ENCODE measurements at places on chromosomes 5 and 9. TPM values are rescaled to one million over a fixed set of nuclear protein-coding genes. Genes with fewer than 3 reads are reported as not detected.

DNA sequence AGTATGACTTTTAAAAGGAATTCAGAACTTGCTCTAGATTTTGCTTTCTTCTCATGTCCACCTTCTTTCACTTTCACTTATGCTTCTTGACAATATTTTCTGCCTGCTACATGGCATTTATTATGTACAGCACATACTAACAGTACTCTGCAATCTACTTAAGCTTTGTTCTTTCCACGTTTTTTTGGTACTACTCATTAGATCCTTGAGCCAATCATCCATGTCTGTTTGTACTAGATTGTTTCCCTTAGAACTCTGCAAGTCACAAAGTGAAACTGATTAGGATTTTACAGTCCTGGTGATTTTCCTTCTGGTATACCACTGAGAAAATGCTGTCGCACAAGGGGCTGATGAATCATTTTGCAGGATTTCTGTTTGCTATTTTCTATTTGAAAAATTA lies 78.3 kb downstream of the PARP8 start:
- no peak overlapping the region for H3K4me3 ChIP-seq
- peak overlapping the region; percentile 2 for H3K27ac ChIP-seq
- H3K27me3 ChIP-seq, result no peaks in the 10 kb centered on the region
- H3K36me3 ChIP-seq, result no peaks in the 10 kb centered on the region
- peak; percentile 64 for DNase-seq

Gene CMYA5
- 0.61 TPM for polyA plus RNA-seq

Gene CCDC152
- 42.6 TPM for polyA plus RNA-seq

DNA sequence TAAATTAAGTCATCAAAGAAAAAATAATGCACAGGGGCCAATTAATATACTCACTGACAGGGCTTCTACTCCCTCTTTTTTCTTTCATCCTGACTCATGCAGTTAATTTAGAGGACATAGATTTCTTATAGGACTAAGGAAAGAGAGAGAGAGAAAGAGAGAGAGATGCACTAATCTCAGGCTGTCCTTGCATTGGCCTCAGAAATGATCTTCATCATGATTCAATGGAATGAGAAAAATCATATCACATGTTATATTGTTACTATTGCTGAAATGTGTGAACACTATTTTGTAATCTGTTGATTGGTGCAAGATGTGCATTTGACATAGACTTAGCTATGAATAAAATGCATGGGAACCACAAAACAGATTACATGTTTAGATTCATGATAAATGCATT lies 608.3 kb upstream of the NUDT12 start:
- H3K27ac ChIP-seq, result no peak overlapping the region
- no peaks in the 10 kb centered on the region for H3K4me1 ChIP-seq
- no peaks in the 10 kb centered on the region for H3K36me3 ChIP-seq

- H3K36me3 ChIP-seq, result no peaks in the 10 kb centered on the region
- DNase-seq, result no peak
- H3K4me1 ChIP-seq, result no peaks in the 10 kb centered on the region
- H3K27ac ChIP-seq, result no peak overlapping the region
These were observed 1043.5 kb downstream of the CDH12 start for GRCh38 chr5:21809611-21810010.

GRCh38 chr5:98772415-98773213 lies 849 bp upstream of the RGMB start:
- DNase-seq, result peak; percentile 34
- H3K4me3 ChIP-seq, result peak overlapping the region; percentile 99
- no peaks in the 10 kb centered on the region for H3K27me3 ChIP-seq
- no peaks in the 10 kb centered on the region for H3K36me3 ChIP-seq
- H3K27ac ChIP-seq, result peak overlapping the region; percentile 54

- H3K36me3 ChIP-seq, result no peaks in the 10 kb centered on the region
- peak; percentile 31 for DNase-seq
- no peak overlapping the region for H3K27ac ChIP-seq
- H3K4me3 ChIP-seq, result no peak overlapping the region
These were observed 9.0 kb downstream of the VAV2 start for GRCh38 chr9:133982971-133983720.

GRCh38 chr5:38678076-38678475 lies 121.6 kb upstream of the LIFR start:
- H3K27me3 ChIP-seq, result no peaks in the 10 kb centered on the region
- no peak for DNase-seq
- H3K4me3 ChIP-seq, result no peak overlapping the region

- DNase-seq, result no peak
- no peaks in the 10 kb centered on the region for H3K36me3 ChIP-seq
- no peaks in the 10 kb centered on the region for H3K4me1 ChIP-seq
- no peak overlapping the region for H3K27ac ChIP-seq
- no peaks in the 10 kb centered on the region for H3K27me3 ChIP-seq
These were observed 76.3 kb upstream of the TNFSF8 start for GRCh38 chr9:115006660-115007059.

Gene CDC20B
- not detected for polyA plus RNA-seq

- H3K4me3 ChIP-seq, result peak overlapping the region; percentile 90
- DNase-seq, result peak; percentile 85
- H3K4me1 ChIP-seq, result peaks cover 2% of the 10 kb centered on the region
These were observed 704 bp downstream of the SUSD1 start for GRCh38 chr9:112174222-112174964.

DNA sequence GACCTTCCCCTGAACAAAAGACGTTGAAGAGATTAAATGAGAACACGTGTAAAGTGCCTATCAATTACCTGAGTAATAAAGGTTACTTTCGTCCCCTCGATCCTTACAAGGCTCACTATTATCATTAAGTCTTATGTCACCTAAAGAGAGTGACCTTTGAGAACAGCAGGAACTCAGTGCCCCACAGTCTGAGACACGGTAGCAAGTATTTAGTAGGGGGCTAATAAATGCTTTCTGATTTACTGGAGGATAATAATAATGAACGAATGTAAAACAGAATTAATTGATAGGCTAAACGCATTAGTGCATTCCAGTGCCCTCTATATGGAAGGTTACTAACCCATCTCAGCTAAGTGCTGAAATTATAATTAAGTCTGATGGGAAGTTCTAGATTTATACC lies 199.9 kb downstream of the FBXL17 start:
- no peak overlapping the region for H3K27ac ChIP-seq
- H3K4me3 ChIP-seq, result no peak overlapping the region
- H3K36me3 ChIP-seq, result peaks cover 2% of the 10 kb centered on the region
- no peaks in the 10 kb centered on the region for H3K4me1 ChIP-seq

Gene FAM151B
- 1.4 TPM for polyA plus RNA-seq

Gene SLC23A1
- polyA plus RNA-seq, result 7.1 TPM

Gene IL13
- polyA plus RNA-seq, result not detected

DNA sequence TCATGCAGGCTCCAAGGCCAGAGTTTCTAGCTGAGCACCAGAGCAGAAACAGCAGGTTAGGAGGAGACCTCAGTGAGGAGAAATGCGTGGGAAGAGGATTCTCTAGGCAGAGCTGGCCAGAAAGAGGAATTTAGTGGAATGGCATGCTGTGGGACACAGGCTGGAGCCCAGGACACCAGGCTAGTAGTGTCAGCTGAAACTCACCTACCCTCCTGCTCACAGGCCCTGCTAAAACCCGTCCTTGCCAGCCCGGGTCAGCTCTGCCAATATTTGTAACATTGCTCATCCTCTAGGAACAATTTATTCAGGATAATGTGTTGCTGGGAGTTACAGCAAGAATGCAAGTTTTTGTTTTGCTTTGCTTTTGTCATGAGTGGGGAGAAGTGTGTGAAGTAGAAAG lies 40.2 kb upstream of the AGXT2 start:
- DNase-seq, result no peak
- H3K27me3 ChIP-seq, result no peaks in the 10 kb centered on the region
- H3K4me1 ChIP-seq, result peaks cover under 1% of the 10 kb centered on the region
- H3K4me3 ChIP-seq, result no peak overlapping the region
- no peak overlapping the region for H3K27ac ChIP-seq

DNA sequence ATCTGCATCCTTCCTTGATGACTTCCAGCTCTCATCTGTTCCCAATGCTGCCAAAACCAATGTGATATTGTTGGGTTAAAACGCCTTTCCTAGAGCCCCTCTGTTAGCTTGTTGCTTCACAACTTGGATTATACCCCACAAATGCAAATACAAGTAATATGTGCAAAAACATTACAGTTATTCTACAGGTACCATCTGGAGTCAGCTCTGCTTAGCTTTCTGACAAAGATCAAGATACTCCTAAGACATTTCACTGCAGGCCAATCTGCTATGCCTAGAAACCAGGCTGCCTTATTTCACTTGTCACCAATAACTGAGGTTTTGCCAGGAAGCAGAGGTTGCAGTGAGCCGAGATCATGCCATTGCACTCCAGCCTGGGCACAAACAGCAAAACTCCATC lies 36.9 kb upstream of the ACO1 start:
- no peak overlapping the region for H3K27ac ChIP-seq
- H3K36me3 ChIP-seq, result no peaks in the 10 kb centered on the region
- no peak overlapping the region for H3K4me3 ChIP-seq

- H3K4me1 ChIP-seq, result no peaks in the 10 kb centered on the region
- no peaks in the 10 kb centered on the region for H3K36me3 ChIP-seq
- H3K27me3 ChIP-seq, result no peaks in the 10 kb centered on the region
- H3K4me3 ChIP-seq, result no peak overlapping the region
- DNase-seq, result no peak
These were observed 14.5 kb downstream of the TLR4 start for GRCh38 chr9:117718701-117719100.

GRCh38 chr5:10985721-10986110 lies 224.7 kb upstream of the DAP start:
- H3K27ac ChIP-seq, result no peak overlapping the region
- no peak overlapping the region for H3K4me3 ChIP-seq
- no peaks in the 10 kb centered on the region for H3K36me3 ChIP-seq
- no peaks in the 10 kb centered on the region for H3K27me3 ChIP-seq

Gene GRXCR2
- not detected for polyA plus RNA-seq

- no peak overlapping the region for H3K4me3 ChIP-seq
- DNase-seq, result no peak
- H3K27me3 ChIP-seq, result no peaks in the 10 kb centered on the region
- H3K27ac ChIP-seq, result no peak overlapping the region
These were observed 269.6 kb downstream of the PSAT1 start for GRCh38 chr9:78566521-78566920.

DNA sequence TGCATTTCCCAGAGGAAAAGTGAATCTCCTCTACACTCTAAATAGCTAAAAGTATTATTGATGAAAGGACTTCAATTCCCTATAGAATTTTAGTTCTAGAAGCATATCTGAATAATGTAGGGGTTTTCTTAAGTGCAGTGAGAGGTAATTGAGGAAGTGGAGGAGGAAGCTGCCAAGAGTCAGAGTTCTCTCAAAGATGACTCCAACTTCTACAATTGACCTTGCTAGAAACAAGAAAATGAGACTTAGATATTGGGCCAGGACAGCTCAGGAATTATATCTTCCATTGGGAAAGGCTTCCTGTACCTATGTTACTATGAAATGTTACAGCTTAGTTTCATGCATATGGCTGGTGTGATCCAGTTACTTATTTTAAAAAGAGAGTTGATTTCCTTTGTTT lies 10.4 kb upstream of the F2R start:
- H3K27ac ChIP-seq, result no peak overlapping the region
- H3K36me3 ChIP-seq, result peaks cover 8% of the 10 kb centered on the region
- no peaks in the 10 kb centered on the region for H3K27me3 ChIP-seq
- H3K4me3 ChIP-seq, result no peak overlapping the region

GRCh38 chr5:38414348-38414747 lies 142.1 kb downstream of the LIFR start:
- H3K36me3 ChIP-seq, result no peaks in the 10 kb centered on the region
- no peaks in the 10 kb centered on the region for H3K4me1 ChIP-seq
- H3K4me3 ChIP-seq, result no peak overlapping the region
- no peak for DNase-seq
- no peaks in the 10 kb centered on the region for H3K27me3 ChIP-seq

- no peak overlapping the region for H3K27ac ChIP-seq
- no peak overlapping the region for H3K4me3 ChIP-seq
- DNase-seq, result peak; percentile 13
- H3K27me3 ChIP-seq, result no peaks in the 10 kb centered on the region
- H3K4me1 ChIP-seq, result no peaks in the 10 kb centered on the region
These were observed 141.1 kb upstream of the RANBP3L start for GRCh38 chr5:36442796-36443195.

Gene TSSK1B
- polyA plus RNA-seq, result not detected

DNA sequence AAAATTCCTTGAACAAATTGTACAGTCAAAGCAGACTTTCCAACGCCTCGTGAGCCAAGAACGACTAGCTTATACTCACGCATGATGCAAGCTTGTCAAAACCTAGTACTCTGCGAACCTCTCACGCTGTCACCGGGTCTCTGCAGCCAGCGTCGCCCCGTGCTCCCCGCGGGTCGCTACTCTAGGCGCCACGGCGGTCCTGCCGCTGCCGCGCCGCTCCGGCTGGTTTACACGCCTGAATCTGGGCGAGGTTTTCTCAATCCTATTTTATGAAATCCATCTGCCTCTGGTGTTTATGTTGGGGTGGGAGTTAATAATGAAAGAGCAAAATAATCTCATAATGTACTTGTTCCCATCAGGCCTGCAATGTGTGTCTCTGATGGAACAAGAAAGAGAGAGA lies 90.9 kb downstream of the SV2C start:
- no peak overlapping the region for H3K27ac ChIP-seq
- H3K27me3 ChIP-seq, result no peaks in the 10 kb centered on the region
- no peak for DNase-seq
- H3K4me3 ChIP-seq, result no peak overlapping the region
- H3K36me3 ChIP-seq, result no peaks in the 10 kb centered on the region

DNA sequence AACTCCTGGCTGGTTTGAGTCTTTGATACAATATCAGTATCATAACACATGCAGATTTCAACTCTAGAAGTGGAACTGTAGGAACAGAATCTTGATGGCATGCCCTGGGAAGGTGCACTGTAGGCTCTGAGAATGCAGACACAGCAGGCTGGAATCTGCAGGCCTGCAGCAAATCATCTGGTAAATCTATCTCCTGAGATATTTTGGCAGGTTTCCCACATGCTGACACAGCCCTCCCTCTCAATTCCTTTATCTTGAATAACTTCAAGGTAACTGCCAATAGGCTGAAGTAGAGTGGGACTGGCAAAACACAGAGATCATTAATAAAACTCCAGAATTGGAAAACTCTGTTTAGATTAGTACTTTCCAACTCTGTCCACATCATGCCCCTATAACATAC lies 177.8 kb upstream of the PCSK5 start:
- H3K27ac ChIP-seq, result no peak overlapping the region
- H3K36me3 ChIP-seq, result no peaks in the 10 kb centered on the region
- H3K27me3 ChIP-seq, result no peaks in the 10 kb centered on the region
- no peak overlapping the region for H3K4me3 ChIP-seq
- no peaks in the 10 kb centered on the region for H3K4me1 ChIP-seq

Gene PPP3R2
- not detected for polyA plus RNA-seq

Gene SLC22A5
- 9.4 TPM for polyA plus RNA-seq

Gene CTXN3
- polyA plus RNA-seq, result not detected

DNA sequence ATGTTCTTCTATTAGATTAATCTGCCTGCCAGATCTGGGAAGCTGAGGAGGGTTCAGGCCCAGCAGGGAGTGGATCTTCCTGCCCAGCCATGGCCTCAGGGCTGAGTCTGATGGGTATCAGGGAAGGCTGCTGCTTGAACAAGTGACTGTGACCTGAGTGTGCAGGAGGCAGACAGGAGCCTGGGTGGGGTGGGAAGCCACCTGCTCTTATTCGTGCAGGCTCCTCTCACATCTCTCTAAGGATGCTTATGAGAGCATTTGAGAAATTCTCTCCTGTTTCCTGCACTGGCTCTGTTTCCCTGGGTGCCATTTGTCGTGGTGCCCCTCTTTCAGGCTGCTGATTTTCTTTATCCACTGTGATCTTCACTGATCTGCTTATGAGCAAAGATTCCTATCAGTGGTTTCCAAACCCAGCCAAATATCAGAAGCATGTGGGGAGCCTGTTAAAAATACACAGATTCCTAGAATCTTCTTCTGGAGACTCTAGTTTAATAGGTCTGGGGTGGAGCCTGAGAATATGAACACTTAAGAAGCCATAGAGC lies 2.1 kb downstream of the RGS3 start:
- no peaks in the 10 kb centered on the region for H3K27me3 ChIP-seq
- no peaks in the 10 kb centered on the region for H3K36me3 ChIP-seq
- no peak overlapping the region for H3K27ac ChIP-seq
- H3K4me3 ChIP-seq, result no peak overlapping the region
- peaks cover 4% of the 10 kb centered on the region for H3K4me1 ChIP-seq

Gene SLC6A7
- 1.8 TPM for polyA plus RNA-seq
